ENCODE measurements at places on chromosomes 16 and 17.

DNA sequence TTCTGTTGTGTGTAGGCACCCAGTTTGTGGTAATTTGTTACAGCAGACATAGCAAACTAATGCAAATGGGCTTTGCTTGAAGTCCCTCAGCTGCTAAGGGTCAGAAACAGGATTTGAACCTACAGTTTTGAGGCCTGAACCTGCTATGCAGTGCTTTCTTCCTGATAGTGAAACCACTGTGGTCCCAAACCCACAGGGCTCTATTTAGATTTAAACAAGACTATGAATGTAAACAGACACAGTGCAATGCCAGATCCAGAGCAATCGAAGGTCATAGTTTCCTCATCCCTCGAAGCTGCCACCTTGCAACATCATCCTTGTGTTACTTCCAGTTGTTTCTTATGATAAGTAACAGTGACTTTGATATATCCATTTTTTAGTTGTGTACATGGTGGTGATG, 630.2 kb downstream of the WWOX start:
- no peak for DNase-seq

GRCh38 chr17:33234930-33235685, 58.0 kb downstream of the ASIC2 start:
- DNase-seq, result no peak

- DNase-seq, result no peak
Observed at GRCh38 chr17:36643086-36643685, 41.8 kb downstream of the MRM1 start.

DNA sequence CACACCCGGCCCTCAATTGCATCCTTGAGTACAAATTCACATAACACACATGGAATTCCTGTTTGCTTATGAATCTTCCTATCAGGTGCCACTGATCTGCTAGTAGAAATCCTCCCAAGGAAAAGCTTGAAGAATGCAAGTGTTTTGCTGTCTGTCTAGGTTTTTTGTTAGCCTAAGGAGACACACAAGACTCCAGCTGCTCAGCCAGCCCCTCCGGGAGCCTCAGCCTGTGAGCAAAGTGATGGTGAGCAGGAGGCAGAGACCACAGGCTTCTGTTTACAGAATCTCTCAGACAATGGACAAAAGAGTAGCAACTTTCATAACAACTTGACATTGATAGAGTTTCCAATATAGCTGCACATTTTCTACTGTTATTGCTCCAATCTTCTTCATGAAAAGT, 18.4 kb upstream of the PRKCA start:
- DNase-seq, result no peak

DNA sequence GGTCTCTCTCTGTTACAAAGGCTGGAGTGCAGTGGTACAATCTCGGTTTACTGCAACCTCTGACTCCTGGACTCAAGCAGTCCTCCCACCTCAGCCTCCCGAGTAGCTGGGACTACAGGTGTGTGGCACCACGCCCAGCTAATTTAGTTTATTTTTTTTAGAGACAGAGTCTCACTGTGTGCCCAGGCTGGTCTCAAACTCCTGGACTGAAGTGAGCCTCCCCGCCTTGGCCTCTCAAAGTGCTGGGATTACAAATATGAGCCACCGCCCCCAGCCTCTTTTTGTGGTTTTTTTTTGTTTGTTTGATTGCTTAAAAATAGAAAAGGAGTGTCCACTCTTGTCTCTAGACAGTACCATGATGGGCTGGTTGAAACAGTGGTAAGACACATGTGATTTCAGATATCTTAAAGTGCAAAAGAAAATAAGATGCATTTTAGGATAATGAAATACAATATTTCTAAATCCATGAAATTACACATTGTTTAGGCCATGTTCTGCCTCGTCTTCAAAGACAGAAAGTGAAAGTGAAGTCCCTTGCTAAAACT, 27.4 kb downstream of the KIAA0513 start:
- no peak for DNase-seq

Measured in CD4-positive, alpha-beta T cell treated with Interleukin-12 subunit alpha and Interleukin-12 subunit beta, for 1 hour (primary cell).